ENCODE measurements at places on chromosomes 1 and 21.

GRCh38 chr1:43387976-43388599 is 1.5 kb downstream of the MED8 start:
- DNase-seq, result no peak

- no peak for DNase-seq
These were observed 68.1 kb downstream of the PPP1R12B start for GRCh38 chr1:202416641-202417040.

DNA sequence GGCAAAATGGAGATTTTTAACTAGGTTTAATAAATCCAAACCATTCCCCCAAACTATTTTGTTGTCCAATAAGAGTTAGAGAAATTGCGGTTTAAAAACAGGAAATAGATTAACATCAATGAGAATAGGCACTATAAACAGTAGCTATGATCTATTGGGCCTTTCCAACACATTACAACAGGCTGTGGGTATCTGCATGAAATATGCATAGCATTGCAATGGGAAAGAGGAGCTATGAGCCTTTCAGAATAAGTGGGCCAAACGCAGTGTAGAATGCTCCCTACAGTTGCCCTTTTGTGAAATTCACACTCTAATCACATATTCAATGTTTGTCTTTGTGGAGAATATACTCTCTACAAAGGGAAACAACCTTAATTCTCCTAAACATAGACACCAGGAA is 305.5 kb upstream of the PRMT6 start:
- DNase-seq, result no peak

- DNase-seq, result no peak
These were observed 415 bp upstream of the LAD1 start for GRCh38 chr1:201399352-201400126.

DNA sequence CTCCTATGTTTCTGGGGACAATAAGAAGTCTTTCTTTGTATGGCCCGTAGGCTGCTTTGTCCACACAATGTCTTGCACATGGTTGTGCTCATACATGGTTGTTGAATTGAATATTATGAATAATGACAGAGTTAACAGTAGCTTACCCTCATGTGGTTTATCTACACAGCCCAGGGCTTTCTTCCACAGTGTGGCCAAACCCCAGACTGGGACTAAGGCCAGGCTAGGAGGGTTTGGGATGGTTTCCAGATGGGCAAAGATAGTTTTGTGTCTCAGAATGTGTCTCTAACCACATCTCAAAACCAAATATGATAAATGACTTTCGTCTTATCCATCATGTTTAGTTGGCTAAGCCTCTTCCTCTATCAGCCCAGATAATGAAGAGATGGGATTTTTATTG is 65.2 kb downstream of the CACNA1E start:
- no peak for DNase-seq

GRCh38 chr1:224632381-224632871 is 16.3 kb downstream of the CNIH3 start:
- no peak for DNase-seq

All from NCI-H446 (cell line).